Activated CD8-positive, alpha-beta memory T cell treated with anti-CD3 and anti-CD28 coated beads for 4 hours (primary cell): ENCODE measurements at places on chromosomes 6 and 20.

- DNase-seq = no peak
Measured at GRCh38 chr20:1897541-1897940, 2.3 kb downstream of the SIRPA start.

- DNase-seq = no peak
Measured at GRCh38 chr20:38610521-38610920, 8.9 kb downstream of the ARHGAP40 start.

GRCh38 chr6:123909989-123910388 is 106.3 kb downstream of the NKAIN2 start:
- no peak for DNase-seq

GRCh38 chr6:110358553-110359160 is 508 bp upstream of the METTL24 start:
- no peak for DNase-seq

DNA sequence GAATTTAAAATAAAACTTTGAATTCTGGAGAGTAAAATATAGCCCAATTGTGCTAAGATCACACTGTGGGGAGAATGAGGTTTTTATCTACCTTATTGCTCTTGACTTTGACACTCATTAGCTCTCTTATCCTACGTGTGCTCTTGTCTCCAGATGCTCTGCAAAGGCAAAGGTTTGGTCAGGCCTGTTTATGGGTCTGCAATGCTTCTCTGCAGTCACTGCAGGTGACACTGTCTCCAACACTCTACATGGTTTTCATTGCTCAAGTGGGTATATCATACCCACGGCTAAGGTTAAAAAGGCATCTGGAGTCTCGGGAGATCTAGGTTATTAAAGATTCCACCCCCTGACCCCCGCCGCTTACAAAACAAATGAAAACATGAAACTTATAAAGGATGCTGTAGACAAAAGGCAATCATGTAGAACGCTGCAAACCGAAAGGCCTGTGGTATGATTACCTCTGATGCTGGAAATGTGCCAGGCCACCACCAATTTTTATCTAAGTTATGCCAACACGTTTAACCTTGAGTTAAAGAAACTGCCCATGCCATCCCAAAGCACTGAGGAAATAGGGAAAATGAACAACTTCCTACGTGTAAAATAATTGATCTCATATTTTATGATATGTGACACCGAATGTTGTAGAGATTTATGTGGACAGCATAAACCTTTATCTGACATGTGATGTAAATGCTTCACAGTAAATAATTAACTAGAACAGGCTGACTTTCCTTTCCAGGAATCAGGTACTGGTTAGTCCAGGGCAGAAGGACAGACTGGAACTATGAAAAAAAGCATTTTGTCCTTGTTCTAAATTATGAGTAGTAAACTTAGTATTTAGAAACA is 238.2 kb upstream of the NOX3 start:
- DNase-seq = no peak

- DNase-seq = no peak
Measured at GRCh38 chr6:166615059-166615770, 11.8 kb downstream of the RPS6KA2 start.

- DNase-seq = no peak
Measured at GRCh38 chr6:16301511-16301910, 63.1 kb downstream of the GMPR start.

GRCh38 chr6:39496456-39496855 is 174.0 kb upstream of the KCNK16 start:
- DNase-seq = no peak

GRCh38 chr20:5714261-5715041 is 35.8 kb upstream of the SHLD1 start:
- peak; percentile 45 for DNase-seq

DNA sequence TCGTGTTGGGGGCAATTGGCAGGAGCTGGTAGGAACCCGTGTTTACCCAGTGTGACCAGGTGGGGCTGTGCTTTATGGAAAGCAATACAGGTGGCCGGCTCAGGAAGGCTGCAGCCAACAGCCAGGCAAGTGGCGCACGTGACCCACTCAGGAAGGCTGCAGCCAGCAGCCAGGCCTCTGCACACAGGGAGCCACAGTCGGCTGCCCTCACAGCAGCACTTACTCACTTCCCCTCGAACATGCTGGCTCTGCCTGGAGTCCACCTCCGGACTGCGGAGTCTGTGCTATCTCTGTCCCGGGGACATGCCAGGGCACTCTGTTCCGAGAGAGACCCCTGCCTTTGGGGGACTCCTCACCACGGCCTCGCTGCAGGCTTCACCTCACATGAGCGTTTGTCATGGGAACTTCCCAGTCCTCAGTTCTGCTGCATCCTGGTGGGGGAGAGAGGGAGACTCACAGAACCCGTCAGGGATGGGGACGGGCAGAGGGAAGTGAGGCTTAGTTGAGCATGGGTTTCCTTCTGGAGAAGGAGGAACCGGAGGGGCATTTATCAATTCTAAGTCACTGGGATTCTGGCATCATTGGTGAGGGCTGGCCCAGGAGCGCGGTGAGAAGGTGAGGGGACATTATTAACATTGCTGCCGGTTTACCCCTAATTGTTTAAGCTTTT is 76.8 kb downstream of the TTLL2 start:
- no peak for DNase-seq

- DNase-seq = no peak
Measured at GRCh38 chr6:139053382-139053781, 24.8 kb downstream of the ABRACL start.

DNA sequence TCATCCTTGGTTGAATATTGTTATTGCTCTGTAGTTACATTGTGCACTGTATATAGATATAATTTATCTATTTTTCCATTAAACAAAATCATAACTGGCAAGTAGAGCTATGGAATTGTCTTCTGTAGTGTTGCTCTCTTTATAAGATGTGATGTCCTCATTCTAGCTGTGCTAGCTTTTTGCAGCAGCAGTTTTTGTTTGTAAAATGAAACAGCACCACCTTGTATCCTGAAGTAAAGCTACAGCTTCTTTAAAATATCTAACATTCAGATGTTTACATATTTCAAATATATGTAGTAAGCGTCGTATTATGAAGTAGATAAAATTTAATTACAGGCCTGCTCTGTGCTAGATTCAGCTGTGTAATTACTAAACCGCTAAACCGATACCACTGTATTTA is 328.8 kb upstream of the MANEA start:
- DNase-seq = no peak

DNA sequence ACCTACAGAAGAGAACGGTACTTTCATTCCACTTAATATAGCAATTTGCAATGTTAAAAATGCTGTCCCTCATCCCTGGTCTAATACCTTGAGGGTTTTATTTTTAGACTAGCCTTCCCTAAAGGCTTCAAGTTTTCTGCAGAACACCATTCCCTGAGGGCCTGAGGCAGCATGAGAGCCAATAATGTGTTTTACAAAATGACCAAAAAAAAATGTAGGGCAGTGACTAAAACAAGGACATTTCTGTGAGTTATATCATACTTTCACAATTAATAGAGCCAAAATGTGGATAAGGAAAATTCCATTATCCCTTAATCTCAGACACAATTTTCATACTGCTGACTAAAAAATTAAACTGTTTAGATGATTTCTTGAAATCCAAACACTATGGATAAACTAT is 22.7 kb downstream of the GPR63 start:
- DNase-seq = no peak
